Brain (organoid and tissue), 16 donors: ENCODE measurements at places on chromosomes 4 and X. TPM values are rescaled to one million over a fixed set of nuclear protein-coding genes. Genes with fewer than 3 reads are reported as not detected.

UGT2B11 gene
- polyA plus RNA-seq, result not detected

SATL1 gene
- 0.53 TPM for polyA plus RNA-seq

RCHY1 gene
- polyA plus RNA-seq, result 12.3 TPM

ALAS2 gene
- polyA plus RNA-seq, result 0.90 TPM

FGB gene
- polyA plus RNA-seq, result 2.1 TPM

POF1B gene
- not detected for polyA plus RNA-seq
